Natural killer cell treated with Interleukin-12 subunit alpha and Interleukin-12 subunit beta and Interleukin-15 and Interleukin-18, amount 100 ng/mL, for 72 hours (primary cell): ENCODE measurements at places on chromosomes 7 and 10. TPM values are rescaled to one million over a fixed set of nuclear protein-coding genes. Genes with fewer than 3 reads are reported as not detected.

DNA sequence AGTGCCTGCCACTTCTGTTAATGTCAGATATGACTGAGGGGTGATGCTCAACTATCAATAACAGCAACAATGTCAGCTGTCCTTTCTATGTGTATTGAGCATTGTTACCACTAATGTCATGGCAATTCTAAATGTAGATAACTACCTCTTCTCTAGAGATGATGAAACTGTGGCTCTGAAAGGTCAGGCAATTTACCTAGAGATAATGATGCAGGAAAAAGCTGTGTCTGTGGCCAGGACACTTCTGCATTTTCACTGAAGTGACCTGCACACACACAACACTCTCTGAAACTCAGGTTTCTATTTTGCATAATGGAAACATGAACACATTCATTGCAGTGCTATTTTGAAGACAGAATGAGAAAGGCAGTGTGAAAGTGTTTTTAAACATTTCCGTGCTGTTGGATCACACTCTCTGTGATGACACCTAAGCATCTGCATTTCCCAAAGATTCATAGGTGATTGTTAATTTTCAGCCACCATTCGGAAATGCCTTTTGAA lies 148.2 kb downstream of the KCND2 start:
- no peak for DNase-seq

GRCh38 chr10:17742918-17743317 lies 9.1 kb upstream of the TMEM236 start:
- DNase-seq = peak; percentile 68

DNA sequence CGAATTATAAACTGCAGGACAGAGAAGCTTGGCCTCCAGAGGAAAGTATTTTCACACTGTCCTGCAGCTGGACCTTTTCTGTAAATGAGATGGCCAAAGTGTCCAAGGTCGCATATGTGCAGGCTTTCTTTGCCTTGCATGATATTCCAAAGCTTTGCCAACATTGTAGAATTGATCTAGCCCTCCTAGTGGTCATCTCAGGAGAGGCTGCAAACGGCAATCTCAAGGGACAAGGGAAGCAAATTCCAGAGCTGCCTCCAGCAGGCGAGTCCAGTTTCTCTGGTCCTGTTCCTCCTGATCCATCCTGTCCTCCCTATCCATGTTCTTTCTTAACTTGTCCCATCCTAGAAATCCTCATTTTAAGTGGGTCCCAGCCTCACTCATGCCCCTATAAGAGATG lies 373.4 kb upstream of the PCDH15 start:
- DNase-seq = no peak

GRCh38 chr10:49534670-49535381 lies 4.1 kb downstream of the ERCC6 start:
- DNase-seq = no peak

GRCh38 chr10:127374074-127374680 lies 174.9 kb upstream of the NPS start:
- DNase-seq = no peak

DNA sequence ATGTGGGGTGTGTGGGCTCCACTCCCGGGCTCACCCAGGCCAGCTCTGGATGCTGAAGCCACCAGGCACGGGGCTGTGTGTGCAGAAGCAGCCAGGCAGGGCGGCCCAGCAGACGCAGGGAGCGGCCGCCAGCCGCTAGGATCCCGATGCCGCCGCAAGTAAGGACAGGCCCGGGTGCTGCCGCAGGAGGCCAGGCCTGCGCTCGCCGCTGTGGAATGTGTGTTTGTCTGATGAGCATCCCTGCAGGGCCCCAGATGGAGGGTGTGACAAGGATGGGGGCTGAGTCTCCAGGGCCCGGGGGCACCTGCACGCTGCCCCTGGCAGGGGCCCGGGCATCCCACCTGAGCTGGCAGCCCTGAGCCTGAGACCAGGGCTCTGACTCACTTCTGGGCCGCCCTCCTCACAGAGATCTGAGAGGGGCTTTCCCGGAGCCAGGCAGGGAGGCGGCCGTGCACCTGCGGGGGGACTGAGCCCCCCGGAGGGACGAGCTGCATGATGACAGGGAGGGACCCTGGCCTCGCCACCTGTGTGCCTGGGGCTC lies 101.5 kb downstream of the FOXL3 start:
- DNase-seq = no peak

- no peak for DNase-seq
Observed at GRCh38 chr10:44206127-44206818, 178.6 kb downstream of the CXCL12 start.

ASB10 gene
- total RNA-seq = not detected

GALNT17 gene
- not detected for total RNA-seq

CYP3A7 gene
- total RNA-seq = not detected
